ENCODE measurements at places on chromosomes 11 and 22. TPM values are rescaled to one million over a fixed set of nuclear protein-coding genes. Genes with fewer than 3 reads are reported as not detected.

Gene MRGPRX3
- total RNA-seq: not detected

Gene C11orf65
- 0.22 TPM for total RNA-seq

Gene LRRC74B
- not detected for total RNA-seq

Gene SEC14L6
- 0.80 TPM for total RNA-seq
